ENCODE measurements at places on chromosomes 7 and 10.

DNA sequence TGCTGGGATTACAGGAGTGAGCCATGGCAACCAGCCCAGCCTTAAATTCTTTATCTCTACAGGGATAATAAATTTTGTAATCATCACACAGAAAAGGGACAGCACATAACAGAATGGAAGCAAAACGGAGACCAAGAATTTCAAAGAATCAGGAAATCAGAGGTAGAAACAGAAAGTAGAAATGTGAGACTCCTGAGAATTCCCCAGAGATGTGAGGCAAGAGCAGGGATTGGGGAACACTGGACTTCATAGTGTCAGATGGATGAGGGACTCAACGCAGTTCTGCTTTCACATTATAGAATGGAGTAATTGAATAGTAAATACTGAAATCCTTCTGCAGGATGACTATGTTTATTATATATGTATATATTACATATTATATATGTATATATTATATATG is 52.5 kb upstream of the MPP7 start:
- no peak for DNase-seq

GRCh38 chr7:84076219-84076618 is 118.4 kb downstream of the SEMA3A start:
- DNase-seq, result no peak

- no peak for DNase-seq
These were observed 235.0 kb upstream of the PLPP4 start for GRCh38 chr10:120221873-120222485.

GRCh38 chr7:38806912-38807311 is 102.1 kb downstream of the VPS41 start:
- no peak for DNase-seq

DNA sequence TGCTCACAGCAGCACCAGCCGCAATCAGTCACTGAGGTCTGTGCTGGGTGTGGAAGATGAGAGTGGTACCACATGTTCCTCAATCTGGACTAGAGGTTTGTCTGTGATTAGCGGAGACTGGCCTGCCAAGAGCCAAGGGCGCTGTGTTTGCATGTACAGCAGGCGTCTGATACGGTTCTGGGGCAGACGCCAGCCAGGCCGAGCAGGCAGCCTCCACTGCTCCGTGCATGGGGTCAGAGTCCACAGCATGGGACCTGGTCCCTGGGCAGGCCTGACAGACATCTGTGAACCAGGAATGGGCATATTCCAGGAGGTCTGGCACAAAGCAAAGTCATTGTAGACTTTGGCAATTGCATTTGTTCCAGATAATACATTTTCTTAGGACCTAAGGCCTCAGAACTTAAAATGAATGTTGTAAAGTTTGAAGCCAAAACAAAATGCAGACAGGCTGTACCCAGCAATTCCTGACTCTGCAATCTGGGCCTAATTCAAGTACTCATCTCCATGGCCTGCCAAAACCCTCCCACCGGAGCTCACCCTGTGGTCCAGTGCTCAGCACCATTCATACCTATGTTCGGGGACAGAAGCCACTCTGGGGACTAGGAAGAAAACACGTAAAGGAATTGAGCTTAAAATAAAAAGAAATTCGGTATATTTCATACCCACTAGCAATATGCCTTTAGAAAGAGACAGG is 50.0 kb upstream of the FAM20C start:
- DNase-seq, result no peak

- DNase-seq, result peak; percentile 51
These were observed 59.8 kb upstream of the CHST15 start for GRCh38 chr10:124153023-124153826.

- DNase-seq, result no peak
These were observed 27.9 kb downstream of the LRRC20 start for GRCh38 chr10:70354556-70354955.

- no peak for DNase-seq
These were observed 57.4 kb downstream of the PIP4K2A start for GRCh38 chr10:22657024-22657423.

DNA sequence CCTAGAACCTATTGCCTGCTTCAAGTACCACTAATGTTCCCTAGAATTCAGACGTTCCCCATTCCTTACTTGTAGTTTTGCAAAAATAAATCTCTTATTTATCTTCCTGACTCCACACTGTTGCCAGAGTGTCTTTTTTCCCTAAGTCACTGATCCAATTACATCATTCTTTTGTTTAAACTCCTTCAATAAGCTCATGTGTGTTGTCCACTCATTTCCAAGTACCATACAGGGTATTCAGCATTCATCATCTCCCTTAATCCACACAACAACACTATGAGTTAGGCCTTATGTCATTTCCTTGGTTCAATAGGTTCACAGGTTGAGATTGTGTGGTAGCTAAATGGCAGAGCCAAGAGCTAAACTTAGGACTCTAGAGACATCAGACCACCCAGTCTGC is 119.9 kb upstream of the RHOBTB1 start:
- DNase-seq, result no peak

GRCh38 chr10:62189131-62189530 is 79.5 kb downstream of the RTKN2 start:
- DNase-seq, result no peak

DNA sequence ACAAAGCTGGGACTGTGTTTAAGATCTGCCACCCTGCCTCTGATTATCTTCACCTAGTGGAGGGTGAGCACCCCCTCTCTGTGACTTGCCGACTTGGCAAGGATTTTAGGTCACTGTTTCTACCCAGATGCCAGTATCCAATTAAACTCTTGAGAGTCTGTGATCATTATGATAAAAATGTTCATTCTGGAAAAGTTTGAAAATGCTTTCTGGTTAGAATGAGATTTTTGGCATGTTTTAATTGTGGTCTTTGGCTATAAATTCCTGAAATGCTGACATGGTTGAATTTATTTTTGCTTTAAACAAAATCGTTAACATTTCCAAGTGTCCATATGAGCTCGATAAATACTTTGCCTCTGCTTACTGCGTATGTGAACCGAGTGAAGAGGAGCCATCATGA is 221.4 kb downstream of the BICC1 start:
- peak; percentile 11 for DNase-seq
